ENCODE measurements at places on chromosomes 2 and 18.

- no peak for DNase-seq
Measured at GRCh38 chr18:76687304-76687962, 134.9 kb upstream of the ZNF236 start.

GRCh38 chr2:2567776-2568175 is 236.7 kb upstream of the MYT1L start:
- no peak for DNase-seq

- no peak for DNase-seq
Measured at GRCh38 chr2:33287507-33288005, 188.9 kb upstream of the RASGRP3 start.

DNA sequence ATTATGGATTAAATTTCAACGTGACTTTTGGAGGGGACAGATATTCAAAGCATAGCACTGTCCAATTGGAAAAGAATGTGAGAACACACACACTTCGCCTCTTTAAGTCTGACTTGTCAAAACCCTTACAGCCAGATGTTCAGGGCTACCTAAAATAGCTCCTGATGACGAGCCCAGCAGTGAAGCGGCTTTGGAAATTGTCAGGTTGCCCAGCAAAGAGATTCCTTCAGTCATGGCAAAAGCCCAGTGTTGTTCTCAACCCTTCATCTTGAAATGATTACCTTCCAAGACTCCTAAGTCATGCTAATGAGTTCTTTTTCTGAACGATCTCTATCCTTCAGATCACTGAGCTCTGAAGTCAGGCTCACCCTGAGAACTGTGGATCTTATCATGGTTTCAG is 436.6 kb downstream of the LRATD1 start:
- no peak for DNase-seq

DNA sequence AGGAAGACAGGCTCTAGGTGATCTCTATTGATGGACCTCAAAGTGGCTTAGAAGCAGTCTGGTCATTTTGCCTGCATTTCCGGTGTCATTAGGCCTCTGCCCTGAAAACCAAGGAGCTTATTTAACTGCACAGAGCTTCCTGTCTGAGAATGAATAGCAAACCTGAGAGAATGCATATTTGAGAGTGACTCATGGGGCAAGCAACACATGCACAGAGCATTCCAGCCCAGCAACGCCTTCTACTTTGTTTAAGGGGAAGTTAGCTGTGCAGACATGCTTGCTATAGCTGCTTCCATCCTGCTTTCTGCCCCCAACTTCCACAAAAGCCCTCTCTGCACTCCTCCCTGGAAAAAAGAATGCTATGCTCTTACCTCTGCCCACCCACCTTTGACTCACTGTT is 232.8 kb downstream of the GRB14 start:
- no peak for DNase-seq

- no peak for DNase-seq
Measured at GRCh38 chr2:138494265-138494966, 7.2 kb upstream of the SPOPL start.

DNA sequence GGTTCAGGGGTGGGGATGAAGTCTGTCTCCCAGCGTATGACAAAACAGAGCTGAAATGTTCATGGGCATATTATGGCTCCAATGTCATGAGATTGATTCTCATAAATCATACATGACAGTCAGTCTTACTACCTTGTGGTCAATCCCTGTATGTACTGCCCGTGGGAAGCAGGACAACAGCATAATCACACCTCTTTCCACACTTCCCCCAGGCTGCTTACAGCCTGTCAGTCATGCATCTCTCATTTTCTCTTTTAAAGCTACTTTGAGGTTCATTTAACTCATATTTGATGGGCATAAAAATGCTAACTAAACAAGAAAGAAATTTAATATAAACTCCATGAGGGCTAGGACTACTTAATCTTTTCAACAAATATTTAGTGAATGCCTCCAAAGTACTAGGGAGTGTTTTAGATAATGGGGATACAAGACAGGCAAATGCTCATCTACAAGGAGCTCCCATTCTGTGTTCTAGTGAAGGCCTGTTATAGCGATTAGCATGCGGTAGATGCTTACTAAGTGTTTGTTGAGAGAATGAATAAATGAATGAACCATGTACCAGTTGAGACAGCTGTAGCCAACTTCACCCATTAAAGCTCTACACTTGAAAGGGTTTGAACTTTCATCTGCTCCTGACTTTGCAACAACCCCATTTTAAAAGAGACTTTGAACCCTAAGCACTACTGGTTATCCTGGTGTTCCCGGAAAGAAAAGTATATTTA is 89.1 kb downstream of the ALPK2 start:
- DNase-seq, result no peak

GRCh38 chr2:36318547-36318946 is 37.0 kb upstream of the CRIM1 start:
- DNase-seq, result no peak

DNA sequence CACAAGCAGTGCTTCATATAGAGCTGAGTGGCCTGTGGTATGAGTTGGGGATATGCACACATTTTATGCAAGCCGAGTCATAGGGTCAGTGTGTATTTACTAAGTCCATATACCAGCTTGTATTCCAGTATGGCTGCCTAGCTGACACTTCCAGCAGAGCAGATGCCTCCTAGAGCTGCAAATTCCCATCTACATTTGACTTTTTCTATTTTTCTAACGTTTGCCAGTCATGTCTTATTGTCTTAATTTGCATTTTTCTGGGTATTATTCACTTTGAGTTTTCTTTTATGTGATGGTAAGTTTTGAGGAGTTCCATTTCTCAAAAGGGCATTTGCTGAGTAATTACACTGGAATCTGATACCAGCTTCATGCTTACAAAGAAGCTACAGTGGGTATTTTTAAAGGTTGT is 334.5 kb upstream of the CDH2 start:
- no peak for DNase-seq

GRCh38 chr2:201363857-201364560 is 6.9 kb upstream of the FLACC1 start:
- no peak for DNase-seq

GRCh38 chr18:6559296-6559695 is 144.6 kb upstream of the L3MBTL4 start:
- no peak for DNase-seq

- no peak for DNase-seq
Measured at GRCh38 chr2:2324565-2325101, 6.4 kb downstream of the MYT1L start.

GRCh38 chr2:101340141-101340551 is 31.6 kb upstream of the RNF149 start:
- DNase-seq, result no peak

GRCh38 chr2:64945973-64946768 is 43.0 kb upstream of the SLC1A4 start:
- no peak for DNase-seq

- DNase-seq, result no peak
Measured at GRCh38 chr2:190545555-190546385, 11.2 kb upstream of the NEMP2 start.

- no peak for DNase-seq
Measured at GRCh38 chr2:118698564-118698963, 148.9 kb downstream of the EN1 start.

GRCh38 chr2:161230959-161231358 is 70.7 kb downstream of the TANK start:
- no peak for DNase-seq

DNA sequence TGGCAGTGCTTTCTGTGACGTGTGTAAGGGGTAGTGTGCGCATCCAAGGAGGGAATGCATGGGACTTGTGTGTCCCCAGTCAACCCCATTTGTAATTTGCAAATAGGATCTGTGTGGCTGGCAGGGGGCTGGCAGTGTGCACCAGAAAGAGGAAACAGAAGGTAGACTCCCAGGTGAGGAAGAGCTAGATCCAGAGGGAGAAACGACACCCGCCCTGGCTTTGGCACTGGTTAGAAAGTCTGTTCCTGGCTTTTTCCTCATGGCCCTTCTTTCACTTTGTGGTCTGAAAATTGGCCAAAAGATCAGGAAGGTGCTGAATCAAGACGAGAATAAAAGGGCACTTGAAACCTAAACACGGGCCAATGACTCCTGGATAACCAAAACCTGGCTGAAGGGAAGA is 33.3 kb downstream of the PRKCE start:
- no peak for DNase-seq

DNA sequence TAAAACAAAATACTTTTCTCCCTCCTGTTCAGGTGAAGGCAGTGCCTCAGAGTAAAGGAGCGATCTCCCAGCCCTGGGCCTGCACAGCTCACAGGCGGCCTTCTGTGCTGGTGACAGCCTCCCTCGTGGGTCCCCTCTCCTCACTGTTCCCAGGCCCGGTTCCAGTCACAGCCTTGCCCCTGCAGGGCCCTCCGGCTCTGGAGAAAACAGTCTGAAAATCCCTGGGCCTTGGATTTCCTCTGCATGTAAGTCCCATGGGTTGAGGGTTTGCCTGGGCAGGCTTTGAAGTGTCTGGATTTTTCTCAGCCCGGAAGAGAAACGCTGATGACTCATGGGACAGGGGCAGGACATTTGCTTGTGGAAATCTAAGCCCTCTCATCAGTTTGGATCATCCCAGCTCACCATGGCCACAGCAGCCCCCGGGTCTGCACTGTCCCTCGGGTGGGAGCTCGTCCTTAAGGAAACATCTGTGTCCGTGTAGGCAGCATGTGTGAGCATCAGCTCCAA is 186.1 kb upstream of the RAB12 start:
- no peak for DNase-seq

DNA sequence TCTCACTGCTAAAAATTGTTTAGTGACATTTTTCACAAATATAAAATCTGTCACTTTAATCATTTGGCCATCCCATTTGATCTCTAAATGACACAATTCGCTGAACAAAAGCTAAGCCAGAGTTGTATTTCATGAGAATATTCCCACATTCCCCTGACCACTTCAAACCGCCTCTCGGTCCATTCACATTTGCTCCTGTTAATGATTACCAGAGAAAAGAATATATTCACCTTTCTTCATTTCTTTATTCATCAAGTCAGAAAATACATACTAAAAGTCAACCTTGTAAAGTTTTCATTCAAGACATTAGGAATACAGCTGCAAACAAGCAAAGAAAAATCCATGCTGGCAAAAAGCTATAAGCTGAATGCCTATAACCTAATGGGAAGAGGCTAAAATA is 225.5 kb downstream of the DOK6 start:
- DNase-seq, result no peak

DNA sequence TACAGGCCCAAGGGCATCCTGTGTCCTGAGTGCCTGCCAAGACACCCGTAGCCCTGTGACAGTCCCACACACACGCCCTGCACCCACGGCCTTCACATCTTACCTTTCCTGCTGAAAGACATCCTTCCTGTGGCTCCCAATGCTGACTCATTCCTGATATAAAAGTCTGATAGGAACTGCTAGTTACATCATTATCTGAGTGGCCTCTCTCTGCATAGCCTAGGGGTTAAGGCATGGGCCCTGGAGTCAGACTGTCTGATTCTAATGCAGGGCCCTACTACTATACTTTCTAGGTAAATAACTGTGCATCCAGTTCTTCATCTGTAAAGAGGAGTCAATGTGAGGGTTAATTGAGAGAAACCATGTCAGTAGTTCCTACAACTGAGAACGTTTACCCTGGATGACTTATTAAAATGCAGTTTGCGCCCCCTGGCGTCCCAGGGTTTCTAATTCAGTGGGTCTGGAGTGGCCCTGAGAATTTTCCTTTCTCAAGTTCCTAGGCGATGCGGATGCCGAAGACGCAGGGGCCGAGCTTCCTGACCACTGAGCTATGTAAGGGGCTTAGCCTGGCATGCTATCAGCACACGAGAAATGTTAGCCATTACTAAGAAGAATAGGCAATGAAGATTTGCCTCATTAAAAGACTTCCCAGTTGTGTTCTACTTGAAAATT is 6.0 kb upstream of the GPR45 start:
- DNase-seq, result peak; percentile 81

- DNase-seq, result peak; percentile 92
Measured at GRCh38 chr2:239275847-239276831, 124.7 kb downstream of the HDAC4 start.

- no peak for DNase-seq
Measured at GRCh38 chr2:77387324-77387723, 134.9 kb downstream of the LRRTM4 start.

- DNase-seq, result no peak
Measured at GRCh38 chr2:2260696-2261268, 70.3 kb downstream of the MYT1L start.

- DNase-seq, result no peak
Measured at GRCh38 chr18:5673616-5674015, 129.8 kb upstream of the EPB41L3 start.

- DNase-seq, result no peak
Measured at GRCh38 chr18:68148863-68149262, 566.0 kb downstream of the TMX3 start.

- DNase-seq, result peak; percentile 25
Measured at GRCh38 chr18:6920099-6920955, 190.8 kb downstream of the ARHGAP28 start.

- no peak for DNase-seq
Measured at GRCh38 chr2:105327690-105328089, 1.8 kb downstream of the TGFBRAP1 start.

DNA sequence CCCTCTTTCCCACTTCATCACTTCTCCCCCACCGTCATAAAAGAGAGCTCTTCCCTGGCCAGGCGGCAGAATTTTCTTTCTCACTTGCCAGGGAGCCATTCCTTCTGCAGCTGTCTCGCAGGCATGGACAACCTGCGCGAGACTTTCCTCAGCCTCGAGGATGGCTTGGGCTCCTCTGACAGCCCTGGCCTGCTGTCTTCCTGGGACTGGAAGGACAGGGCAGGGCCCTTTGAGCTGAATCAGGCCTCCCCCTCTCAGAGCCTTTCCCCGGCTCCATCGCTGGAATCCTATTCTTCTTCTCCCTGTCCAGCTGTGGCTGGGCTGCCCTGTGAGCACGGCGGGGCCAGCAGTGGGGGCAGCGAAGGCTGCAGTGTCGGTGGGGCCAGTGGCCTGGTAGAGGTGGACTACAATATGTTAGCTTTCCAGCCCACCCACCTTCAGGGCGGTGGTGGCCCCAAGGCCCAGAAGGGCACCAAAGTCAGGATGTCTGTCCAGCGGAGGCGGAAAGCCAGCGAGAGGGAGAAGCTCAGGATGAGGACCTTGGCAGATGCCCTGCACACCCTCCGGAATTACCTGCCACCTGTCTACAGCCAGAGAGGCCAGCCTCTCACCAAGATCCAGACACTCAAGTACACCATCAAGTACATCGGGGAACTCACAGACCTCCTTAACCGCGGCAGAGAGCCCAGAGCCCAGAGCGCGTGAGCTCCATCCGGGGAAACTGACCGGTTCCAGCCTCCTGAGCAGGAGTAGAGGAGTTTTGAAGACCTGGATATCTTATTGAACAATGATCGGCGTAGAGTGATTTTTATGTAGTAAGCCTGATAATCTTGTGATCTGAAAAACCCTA is at the start of gene MSGN1:
MSGN1 (plus strand) TSS at position 65 of the 850 bp plus-strand sequence; CDS start at position 124, 59 bp downstream.
- DNase-seq, result no peak

- DNase-seq, result peak; percentile 68
Measured at GRCh38 chr2:127647242-127648190, 1.6 kb downstream of the GPR17 start.

All from right cardiac atrium (tissue), 5 donors.